Glutamatergic neuron (in vitro differentiated cells): ENCODE measurements at places on chromosomes 1 and 21. TPM values are rescaled to one million over a fixed set of nuclear protein-coding genes. Genes with fewer than 3 reads are reported as not detected.

NHLH2 gene
- total RNA-seq: 255 TPM

KCNQ4 gene
- total RNA-seq: 0.76 TPM

KIAA0040 gene
- not detected for total RNA-seq

CSDE1 gene
- total RNA-seq: 763 TPM

LRRC38 gene
- total RNA-seq: not detected

UTS2 gene
- not detected for total RNA-seq

ITPKB gene
- 0.34 TPM for total RNA-seq

PWP2 gene
- total RNA-seq: 22.1 TPM

YARS1 gene
- total RNA-seq: 197 TPM

SERINC2 gene
- total RNA-seq: 36.4 TPM

TCHHL1 gene
- total RNA-seq: not detected

DNA sequence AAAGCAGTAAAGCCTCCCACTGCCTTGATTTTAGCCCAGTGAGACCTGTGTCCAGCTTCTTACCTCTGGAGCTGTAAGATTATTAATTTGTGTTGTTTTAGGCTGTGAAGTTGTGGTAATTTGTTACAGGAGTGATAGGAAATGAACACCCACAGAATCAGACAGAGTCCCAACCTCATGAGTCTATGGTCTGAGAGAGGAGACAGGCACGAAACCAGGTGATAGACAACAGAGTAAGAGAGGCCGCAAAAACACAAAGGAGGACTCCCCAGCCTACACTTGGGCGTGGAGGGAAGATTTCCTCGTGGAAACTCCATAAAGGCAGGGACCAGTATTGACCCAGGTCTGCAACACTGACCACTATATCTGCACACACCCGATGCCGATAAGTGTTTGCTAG is 234.6 kb upstream of the JUN start:
- DNase-seq: no peak

DNA sequence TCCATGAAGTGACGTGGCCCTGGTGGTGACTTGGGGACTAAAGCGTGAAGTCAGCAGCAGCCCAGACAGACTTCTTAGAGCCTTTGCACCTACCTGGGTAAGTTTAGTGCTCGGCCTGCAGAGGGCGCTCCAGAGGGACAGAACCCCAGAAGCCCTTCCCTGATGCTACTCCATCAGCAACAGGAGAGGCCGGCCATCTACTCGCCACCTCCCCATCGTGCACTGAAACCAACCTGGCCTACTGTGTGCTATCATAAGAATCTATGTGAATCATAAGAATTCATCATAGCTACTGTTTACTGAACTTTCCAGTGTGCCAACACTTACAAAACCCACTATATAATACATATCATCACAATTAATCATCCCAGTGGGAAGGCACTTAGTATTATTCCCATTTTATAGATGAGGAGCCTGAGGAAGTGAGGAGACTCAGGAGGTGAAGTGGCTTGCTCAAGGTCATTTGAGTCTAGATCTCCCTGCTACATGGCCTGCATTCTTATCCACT is 7.9 kb upstream of the EDN2 start:
- DNase-seq: no peak

DNA sequence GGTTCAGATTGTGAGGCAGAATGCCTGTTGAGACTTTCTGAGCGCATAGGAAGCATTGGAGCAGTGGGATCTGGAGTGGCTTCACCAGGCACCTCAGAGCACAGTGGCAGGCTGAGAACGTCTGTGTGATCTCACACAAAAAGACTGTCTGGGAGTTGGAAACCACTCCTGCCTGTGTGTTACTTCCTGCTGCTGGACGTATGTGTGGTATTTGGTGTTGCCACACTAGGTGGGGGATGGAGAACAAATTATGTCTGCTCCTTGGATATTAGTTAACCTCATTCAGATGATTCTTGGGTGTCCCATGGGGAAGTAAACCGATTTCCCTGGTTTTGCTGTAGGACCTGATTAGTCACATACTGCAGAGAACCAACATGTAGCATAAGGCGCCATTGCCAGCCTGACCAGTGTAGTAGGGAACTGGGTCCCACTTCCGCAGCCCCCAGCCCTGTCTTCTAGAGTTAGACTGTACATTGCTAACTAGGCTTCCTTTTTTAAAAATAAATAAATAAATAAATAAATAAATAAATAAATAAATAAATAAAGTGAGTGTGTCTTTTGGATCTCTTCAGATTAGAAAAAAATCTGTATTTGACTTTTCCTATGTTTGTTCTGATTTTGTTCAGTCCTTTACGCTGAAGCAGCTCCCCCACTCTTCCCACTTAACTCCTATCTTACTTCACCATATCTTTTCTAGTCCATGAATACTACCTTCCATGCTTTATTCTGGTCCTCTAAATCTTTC is 26.9 kb downstream of the UCK2 start:
- DNase-seq: no peak

DNA sequence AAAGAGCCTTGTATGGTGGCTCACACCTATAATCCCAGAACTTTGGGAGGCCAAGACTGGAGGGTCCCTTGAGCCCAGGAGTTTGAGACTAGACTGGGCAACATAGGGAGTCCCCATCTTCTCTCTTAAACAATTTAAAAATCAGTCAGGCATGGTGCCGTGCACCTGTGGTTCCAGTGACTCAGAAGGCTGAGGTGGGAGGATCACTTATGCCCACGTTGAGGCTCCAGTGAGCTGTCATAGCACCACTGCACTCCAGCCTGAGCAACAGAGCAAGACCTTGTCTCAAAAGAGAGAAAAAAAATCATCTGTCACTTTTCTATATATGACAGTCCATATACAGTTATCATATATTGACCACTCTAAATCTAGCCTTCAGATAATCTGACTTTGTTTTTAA is 658.3 kb downstream of the LTN1 start:
- DNase-seq: no peak

- DNase-seq: no peak
Measured at GRCh38 chr1:241235256-241235897, 121.6 kb downstream of the RGS7 start.

GRCh38 chr1:218348628-218349071 is 3.5 kb downstream of the TGFB2 start:
- DNase-seq: no peak

DNA sequence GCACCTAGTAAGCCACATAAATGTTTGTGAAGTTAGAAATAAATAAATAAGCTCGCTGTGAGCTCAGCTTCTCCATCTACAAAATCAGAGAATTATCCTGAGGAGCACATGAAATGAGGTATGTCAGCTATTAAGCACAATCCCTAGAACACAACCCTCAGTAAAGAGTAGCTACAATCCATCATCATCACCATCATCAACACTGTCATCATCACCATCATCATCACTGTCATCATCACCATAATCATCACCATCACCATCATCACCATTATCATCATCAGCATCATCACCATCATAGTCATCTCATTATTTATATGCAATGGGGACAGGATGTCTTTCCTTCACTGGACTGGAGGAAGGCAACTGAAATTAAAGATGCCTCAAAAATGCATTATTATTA is 189.6 kb downstream of the NPHP4 start:
- DNase-seq: no peak

DNA sequence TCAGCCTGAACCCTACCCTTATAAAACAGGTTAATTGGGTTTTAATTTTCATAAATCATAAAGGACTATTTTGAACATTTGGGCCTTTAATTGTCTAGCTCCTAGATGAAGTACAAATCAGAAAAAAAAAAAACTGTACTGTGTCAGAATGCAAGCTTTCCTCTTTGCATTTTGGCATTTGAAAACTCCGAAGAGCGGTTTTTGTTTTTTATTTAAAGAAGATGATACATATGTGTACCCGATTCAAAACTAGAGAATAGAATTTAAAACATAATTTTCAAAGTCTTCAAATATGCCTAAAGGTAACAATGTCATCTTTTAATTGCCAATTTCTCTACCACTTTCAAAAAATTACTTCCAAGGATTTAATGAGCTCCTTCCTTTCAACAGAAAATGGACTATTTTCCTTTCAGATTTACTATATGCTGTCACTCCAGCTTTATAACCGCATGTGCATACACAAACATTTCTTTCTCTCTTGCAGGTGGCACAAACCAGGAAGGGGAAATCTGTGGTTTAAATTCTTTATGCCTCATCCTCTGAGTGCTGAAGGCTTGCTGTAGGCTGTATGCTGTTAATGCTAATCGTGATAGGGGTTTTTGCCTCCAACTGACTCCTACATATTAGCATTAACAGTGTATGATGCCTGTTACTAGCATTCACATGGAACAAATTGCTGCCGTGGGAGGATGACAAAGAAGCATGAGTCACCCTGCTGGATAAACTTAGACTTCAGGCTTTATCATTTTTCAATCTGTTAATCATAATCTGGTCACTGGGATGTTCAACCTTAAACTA is 33.7 kb downstream of the MRPL39 start:
- DNase-seq: no peak

DNA sequence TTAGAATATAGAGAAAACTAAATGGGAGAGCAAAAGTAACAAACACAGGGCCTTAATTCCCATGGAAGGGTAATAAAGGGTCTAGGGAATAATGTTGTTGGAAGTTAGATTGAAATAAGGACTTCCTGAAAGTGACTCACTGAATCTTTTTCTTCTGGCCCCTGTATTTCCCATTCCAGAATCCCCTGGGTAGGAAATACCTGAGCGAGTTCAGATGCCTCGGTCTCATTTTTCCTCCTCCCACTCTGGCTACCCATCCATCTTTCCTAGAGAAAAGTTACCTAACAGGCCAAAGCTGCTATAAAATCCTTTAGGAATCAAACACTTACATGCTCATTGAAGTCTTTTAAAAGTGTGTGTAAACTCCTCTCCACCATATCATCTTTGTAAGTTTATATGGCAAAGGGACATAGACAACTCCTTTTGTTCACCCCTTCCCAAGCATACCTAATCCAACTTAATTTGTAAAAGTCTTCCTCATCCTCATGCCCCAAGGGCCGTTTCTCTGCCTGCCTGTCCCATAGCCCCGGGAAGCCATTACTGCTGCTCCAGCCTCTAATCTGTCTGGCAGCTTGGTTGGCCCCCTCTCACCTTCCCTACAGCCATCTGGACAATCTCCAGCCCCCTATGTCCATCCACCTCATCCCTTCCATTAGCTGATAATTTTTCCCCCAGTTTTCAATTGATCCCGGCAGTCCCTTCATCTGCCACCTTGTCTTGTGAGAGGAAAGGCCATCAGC is 3.3 kb upstream of the MEF2D start:
- no peak for DNase-seq

DNA sequence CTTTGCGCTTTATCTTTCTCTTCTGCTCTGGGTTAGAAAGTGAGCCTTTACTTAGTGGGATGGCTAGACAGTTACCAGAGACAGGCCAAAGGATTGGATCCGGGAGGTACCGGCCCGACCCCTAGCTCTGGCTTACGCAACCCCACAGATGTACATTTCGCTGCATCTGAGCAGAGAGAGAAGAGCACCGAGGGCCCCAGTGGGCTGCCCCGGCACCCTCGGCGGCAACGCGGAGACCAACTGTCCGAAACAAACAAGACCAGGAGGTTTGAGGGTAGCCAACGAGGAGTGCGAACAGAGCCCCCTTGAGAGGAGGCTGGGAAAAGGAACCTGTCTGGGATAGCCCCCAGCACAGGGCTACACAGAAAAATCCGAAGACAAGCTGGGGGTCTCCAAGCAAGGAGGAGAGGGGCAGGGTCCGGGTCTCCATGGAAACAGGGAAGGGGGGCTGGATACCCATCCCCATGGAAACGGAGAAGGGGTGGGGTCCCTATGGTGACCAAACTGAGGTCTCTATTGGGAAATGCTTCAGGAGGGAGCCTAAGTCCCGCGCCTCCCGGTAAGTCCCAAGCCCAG is 373 bp downstream of the MTF1 start:
- DNase-seq: no peak

DNA sequence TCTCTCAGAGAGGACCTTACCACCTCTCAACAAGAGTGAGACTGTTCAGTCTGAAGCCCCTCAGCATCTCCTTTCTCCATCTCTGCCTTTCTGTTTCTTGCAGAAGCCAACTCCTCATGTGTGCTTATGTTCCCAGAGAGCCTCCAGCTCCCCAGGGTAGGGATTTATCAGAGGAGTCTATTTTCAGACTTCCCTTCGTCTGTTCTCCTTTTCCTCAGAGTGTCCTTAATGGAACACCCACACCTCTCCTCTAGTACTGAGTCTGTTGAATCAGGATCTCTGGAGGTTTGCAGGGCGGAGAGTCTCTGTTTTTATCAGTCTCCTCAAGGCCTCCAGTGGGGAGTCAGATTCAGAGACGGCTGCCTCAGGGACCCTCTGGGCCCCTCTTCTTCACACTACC is 25.1 kb upstream of the DNAJC6 start:
- no peak for DNase-seq

DNA sequence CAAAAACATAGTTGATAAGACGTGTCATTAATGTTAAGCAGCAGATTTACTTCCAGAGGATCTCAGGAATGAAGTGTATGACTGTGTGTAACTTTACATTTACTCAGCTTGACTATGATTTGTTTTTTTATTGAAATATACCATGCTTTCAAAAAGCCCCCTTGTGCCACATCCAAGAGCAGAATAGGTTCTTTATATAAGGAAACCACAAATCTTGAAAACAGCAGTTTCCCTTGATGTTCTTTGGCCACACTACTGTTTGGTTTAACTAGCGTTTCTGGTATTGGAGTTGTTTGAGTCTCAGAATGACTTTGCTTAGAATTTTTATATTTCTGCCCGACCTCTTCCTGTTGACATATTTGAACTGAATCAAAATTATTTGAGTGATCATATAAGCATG is 25.0 kb downstream of the LRRC8C start:
- DNase-seq: no peak

DNA sequence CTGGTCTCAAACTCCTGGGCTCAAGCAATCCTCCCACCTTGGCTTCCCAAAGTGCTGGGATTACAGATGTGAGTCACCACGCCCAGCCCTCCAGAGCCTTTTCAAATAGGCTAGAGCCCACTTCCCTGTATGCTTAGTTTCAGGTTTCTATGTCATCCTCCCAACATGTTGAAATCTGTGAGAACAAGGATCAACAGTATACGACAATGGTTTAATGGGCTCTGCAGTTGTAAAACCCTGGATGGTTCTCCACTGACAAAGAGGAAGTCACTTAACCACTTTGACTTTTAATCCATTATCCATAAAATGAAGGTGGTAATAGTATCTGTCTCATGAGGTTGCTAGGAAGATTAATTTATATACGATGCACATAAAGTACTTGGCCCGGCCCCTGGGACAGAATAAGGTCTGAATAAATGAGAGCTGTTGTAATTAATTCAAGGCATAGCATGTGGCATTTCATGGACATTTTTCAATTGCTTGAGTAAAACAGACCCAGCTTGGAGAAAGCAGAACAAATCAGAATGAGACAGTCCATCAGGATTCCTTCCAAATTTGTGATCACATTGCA is 113.9 kb upstream of the ZNF648 start:
- DNase-seq: no peak

DNA sequence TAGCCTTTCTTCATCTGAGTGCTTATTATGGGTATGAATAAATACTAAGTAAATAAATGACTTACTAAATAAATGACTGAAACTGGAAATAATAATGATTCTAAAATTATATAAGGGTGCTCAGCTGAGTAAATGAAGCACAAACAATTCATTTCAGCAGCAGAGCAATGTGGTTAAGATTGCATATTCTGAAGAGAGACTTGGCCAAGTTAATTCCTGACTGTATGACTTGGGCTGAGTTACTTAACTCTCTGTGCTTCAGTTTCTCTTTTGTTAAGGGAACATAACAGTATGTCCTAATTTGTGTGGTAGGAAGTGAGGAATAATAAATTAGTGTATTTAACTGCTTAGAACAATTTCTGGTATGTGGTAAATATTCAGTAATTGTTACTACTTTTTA is 19.1 kb downstream of the AGL start:
- DNase-seq: no peak
